ENCODE measurements at places on chromosomes 3 and 15.

GRCh38 chr3:48407542-48408099 is 22.3 kb downstream of the PLXNB1 start:
- DNase-seq: peak; percentile 39

DNA sequence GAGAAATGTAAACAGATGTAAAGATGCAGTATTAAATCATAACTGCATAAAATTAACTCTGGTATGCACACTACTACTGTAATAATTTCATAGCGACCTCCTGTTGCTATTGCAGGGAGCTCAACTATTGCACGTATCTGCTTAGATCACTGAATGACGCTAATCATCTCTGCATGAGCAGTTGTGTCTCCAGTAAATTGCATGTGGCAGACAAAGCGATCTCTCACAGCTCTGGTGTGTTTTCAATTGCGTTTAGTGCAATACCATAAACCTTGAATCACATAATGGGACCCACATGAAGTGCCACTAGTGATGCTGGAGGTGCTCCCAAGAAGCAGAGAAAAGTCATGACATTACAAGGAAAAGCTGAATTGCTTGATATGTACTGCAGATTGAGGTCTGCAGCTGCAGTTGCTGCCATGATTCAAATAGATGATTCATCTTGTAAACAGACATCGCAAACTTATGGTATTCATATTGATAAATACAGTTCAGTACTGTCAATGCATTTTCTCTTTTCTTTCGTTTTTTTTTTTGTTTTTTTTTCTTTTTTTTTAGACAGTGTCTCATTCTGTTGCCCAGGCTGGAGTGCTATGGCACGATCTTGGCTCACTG is 30.2 kb upstream of the LCTL start:
- no peak for DNase-seq

- DNase-seq: no peak
Observed at GRCh38 chr3:45529697-45530096, 64.9 kb upstream of the LIMD1 start.

- DNase-seq: no peak
Observed at GRCh38 chr15:84789762-84790161, 27.4 kb upstream of the ALPK3 start.

- no peak for DNase-seq
Observed at GRCh38 chr3:12197475-12197874, 38.8 kb upstream of the TIMP4 start.

DNA sequence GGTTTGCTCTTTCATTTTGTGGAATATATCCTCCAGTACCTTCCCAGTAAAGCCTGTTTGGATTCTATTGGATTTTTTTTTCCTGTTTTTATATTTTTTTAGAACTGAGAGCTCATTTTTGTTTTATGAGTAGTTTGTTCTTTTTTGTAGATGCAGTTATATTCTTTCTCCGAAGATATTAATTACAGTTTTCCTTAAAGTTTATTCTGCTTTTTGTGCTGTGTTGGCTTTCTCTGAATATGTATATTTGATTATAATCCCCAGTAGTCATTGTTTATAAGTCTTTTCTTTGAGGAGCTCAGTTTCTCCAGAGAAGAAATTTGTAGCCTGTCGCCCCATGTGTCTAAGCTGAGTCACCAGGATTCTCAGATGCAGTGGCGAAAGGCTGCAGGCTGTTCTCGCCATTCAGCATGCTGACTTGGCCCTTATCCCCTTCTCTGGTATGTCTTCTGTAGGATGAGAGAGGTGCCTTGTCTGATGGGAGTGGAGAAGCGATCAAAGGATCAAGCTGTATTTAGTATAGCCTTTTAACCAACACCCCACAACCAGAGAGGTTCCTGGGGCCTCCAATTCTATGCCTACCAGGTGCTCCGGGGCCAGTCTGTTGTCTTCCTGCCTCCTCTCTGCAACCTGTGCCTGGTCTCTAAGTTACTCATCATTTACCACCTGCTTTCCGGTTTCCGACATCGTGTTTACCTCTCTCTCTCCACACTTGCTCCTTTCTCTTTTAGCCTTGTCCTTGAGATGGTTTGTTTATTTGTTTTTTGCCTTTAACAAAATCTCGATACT is 31.7 kb upstream of the MFSD1 start:
- DNase-seq: no peak

DNA sequence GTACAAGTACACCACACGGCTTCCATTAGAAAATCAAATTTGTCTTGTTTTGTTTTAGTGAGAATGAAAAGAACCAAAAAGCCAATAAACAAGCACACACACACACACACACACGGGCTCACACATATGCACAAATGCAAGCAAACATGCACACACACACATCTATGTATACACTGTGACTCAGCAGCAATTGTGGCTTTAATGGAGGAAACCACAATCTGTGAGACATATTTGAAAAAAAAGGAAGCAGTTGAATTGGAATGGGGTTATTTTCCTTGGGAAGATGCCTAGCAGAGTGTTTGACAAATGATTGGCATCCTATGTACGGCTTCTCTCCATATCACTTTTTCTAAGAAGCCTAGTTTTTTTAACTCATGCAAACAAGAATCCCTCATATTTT is 201.1 kb upstream of the ARRDC4 start:
- DNase-seq: no peak

- DNase-seq: no peak
Observed at GRCh38 chr3:140343211-140344081, 334.4 kb upstream of the TRIM42 start.

GRCh38 chr15:90885432-90886290 is 1.4 kb downstream of the FES start:
- peak; percentile 90 for DNase-seq

GRCh38 chr15:51375966-51376640 is 34.6 kb downstream of the GLDN start:
- DNase-seq: no peak

DNA sequence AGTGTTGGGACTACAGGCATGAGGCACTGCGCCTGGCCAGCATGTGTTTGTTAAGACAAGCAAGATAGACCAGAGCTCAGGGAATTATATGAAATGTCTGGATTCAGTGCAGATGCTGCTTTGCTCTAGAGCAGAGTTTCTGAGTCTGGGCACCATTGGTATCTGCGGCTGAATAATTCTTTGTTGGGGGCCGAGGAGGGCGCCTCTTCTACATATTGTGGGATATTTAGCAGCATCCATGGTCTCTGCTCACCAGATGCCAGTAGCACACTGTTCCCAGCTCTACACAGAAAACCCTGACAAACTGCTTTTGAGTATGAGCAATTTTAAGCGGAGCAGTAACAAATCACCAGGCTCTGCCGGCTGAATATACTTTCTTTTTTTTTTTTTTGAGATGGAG is 3.6 kb upstream of the LDHAL6B start:
- no peak for DNase-seq

GRCh38 chr3:79113876-79114275 is 653.9 kb downstream of the ROBO1 start:
- DNase-seq: no peak

- DNase-seq: no peak
Observed at GRCh38 chr15:52004806-52005205, 14.2 kb upstream of the MAPK6 start.

- DNase-seq: no peak
Observed at GRCh38 chr3:71926262-71926600, 141.3 kb upstream of the PROK2 start.

DNA sequence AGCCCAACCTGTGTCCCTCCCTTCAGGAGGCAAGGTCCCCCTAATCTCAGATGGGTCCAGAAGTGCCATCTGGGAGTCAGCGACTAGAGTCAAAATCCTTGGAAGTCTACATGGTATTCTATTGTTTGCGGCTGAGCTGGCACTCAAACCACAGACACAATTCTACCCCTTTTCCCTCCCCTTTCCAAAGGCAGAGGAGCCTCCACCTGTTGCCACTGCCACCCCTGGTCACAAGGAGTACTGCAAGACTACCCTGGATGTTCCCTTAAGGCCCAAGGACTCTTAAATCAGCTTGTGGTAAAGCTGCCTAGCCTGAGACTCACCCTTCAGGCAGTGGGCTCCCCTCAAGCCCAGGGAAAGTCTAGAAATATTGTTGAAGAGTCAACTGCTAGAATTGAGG is 4.3 kb upstream of the OR5H6 start:
- no peak for DNase-seq

DNA sequence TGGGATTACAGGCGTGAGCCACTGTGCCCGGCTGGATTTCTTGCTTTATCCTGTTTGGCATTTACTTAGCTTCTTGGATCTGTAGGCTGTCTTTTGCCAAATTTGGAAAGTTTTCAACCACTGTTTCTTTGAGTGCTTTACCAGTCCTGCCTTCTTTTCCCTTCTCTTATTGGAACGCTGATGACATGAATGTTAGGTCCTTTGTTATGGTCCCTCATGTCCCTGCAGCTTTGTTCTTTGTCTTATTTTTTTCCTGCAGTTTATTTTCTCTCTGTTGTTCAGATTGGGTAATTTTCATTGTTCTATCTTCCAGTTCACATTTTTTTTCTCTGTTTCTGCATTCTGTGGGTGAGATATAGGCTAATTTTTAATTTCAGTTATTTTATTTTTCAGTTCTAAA is 25.0 kb downstream of the SH3GL3 start:
- DNase-seq: no peak

- DNase-seq: no peak
Observed at GRCh38 chr3:87837076-87837475, 221.7 kb downstream of the CGGBP1 start.

GRCh38 chr3:65660000-65660598 is 378.6 kb downstream of the MAGI1 start:
- no peak for DNase-seq

- no peak for DNase-seq
Observed at GRCh38 chr3:24270204-24270691, 224.4 kb downstream of the THRB start.

- DNase-seq: no peak
Observed at GRCh38 chr15:43763819-43764446, 12.8 kb downstream of the ELL3 start.

DNA sequence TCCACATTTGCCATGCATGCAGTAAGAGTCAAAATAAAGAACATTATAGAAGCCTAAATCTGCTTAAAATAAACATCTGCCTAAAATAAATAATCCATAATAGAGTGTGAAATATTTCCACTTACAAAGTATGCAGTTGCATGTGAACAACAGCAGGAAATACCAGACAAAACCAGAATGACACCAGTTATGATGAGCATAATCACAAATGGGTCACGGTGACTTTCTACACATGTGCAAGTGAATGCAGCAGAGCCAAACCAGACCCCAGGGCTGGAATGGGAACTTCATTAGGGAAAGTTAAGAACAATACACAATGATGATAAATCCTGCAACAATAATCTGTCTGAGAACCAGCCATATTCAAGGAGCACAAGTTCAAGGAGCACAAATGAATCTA is 615.5 kb downstream of the ROBO2 start:
- DNase-seq: no peak

DNA sequence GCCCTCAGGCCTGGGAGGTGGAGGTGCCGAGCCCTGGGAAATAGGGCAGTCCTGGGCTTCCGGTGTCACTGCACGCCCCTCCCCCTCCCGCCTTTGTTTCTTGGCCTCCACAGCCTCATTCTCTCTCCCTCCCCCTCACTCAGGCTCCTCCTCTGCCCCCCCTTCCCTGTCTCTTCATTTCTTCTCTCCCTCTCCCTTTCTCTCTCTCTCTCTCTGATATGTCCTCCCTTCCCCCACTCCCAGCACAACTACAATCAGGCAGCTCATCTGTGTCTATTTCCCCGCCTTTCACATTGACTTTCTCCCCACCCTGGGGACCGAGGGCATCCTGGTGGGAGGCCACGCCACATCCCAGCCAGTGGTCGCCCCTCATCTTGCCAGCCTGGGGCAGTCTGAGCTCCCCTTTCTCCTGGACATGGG is 40.2 kb downstream of the IDH2 start:
- DNase-seq: no peak

- DNase-seq: no peak
Observed at GRCh38 chr3:162704799-162705385, 1208.3 kb downstream of the OTOL1 start.

- DNase-seq: no peak
Observed at GRCh38 chr3:155281912-155282311, 11.6 kb downstream of the STRIT1 start.

DNA sequence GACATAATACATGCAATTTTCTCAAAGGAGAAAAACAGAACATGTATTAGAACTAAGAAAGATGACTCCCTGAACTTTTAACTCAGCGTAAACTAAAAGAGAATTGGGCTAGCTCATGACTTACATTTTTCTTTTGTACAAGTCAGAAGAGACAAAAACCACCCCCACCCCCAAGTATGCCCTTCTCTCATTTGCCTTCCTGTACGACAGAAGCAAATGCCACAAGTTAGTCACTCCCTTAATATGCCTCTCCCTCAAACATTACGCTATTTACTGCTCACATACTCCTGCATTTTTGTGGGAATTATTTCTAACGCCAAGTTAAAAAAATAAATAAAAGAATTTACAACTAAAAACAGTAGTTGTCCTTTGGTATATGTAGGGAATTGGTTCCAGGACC is 22.0 kb downstream of the CPEB1 start:
- DNase-seq: no peak

GRCh38 chr15:90550919-90551318 is 21.2 kb downstream of the CRTC3 start:
- DNase-seq: no peak

DNA sequence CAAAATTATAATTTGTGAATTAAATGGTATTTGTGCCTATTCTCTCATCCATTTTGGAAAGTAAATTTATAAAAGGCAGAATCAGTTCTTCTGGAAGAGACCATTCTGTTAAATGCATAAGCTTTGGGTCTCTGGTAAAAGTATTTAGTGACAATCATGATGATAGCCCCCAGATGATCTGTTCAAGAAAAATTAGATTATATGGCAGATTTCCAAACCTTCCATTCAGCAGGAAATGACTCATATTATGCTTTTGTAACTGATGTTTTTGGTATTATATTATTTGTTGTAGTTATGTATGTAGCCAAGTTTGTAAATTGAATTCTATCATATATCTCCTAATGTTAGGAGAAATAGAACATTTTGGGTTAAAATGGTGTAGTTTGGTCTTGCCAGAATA is 340.8 kb upstream of the DPH6 start:
- no peak for DNase-seq

DNA sequence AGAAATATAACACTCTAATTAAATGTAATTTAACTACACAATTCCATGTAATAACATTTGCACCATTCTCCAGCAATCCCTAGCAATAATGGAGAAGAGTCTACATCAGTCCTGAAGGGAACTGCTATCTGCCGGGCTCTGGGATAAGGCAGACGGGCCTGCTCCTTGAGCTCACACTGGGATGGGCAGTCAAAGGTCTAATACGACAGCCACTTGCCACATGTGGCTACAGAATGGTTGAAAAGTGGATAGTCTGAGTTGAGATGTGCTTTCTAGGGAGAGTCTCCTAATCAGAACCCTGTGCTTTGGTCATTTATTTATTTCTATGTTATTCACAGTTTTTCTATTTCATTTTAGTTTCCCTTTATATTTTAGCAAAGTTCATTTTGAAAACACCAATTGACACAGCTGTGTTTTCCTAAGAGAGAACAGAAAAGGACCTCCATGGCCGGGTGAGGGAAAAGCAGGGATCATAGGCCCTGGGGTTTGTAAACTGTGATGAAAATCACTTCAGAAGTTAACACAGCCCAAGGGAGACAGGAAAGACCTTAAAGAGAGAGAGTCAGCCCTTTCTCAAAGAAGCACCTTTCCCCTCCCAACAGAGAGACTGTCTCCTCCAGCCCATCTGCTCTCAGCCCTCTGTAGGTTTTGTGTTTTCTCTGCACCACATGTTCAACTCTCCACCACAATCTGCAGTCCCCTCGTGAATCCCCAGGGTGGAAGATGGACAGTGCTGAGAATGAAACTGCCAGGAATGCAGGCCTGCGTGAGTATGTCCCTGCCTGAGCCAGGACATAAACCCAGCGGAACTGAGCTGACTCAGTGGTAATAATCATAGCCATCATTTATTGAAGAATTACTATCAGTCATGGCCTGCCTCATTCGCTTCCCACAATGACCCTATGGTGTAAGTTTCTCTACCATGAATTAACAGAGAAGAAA is 11.6 kb downstream of the FSIP1 start:
- DNase-seq: no peak
